CD8-positive, alpha-beta T cell (primary cell): ENCODE measurements at places on chromosomes 1 and 21.
A peak's percentile ranks its signal among the peaks of the same experiment; 100 is the strongest.

DNA sequence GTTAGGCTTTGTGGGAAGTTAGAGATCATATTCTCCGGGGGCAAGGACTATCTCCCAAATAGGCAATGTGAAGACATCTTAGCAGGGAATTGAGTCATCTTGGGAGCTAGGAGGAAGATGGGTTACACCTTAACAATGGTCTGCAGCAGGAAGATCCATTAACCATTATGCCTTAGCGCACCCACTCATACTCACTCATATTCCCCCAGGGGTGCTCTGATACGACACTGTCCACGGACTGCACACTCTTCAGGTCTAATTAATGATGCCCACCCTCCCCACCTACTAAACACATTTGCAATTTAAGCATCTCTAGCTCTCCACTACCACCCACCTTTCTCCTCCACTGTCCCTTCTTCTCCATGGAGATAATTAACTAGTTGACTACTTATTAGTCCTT is 857 bp upstream of the AK5 start:
- DNase-seq = peak; percentile 4

DNA sequence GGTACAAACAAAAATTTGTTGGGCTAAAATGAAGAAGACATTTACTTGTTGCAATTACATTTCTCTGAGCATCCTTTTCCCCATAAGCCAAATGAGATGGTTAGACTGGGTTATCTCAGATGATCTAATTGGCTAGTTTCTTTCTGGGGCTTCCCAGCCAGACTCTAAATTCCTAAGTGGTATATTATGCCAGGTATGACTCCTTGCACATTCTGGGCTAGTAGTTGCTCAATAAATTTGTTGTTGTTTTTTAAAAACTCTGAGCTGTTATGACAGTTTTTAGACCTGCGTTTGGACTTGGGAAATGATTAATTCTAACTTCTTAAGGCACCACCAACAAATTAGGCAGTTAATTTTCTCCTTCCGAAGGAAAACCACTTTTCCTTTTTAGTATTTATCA is 66.1 kb downstream of the UCK2 start:
- no peak for DNase-seq

- DNase-seq = no peak
Measured at GRCh38 chr1:53334312-53334711, 6.4 kb upstream of the LRP8 start.

DNA sequence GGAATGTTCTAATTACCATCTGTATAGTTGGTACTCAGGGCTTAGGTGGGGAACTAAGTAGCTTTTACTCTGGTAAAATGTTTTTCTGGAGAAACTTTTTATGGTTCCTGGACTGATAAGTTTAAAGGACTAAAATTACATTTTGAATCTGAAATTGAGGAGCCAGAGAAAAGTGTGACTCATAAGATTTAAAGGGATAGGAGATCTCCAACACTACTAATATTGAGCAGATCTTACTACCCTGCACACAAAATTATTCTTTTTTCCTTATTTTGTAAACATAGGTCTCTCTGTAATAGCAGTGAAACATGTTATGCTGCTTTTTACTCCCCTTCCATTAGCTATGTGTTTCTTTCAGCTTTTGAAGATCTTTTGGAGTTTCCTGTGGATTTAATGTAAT is 32.5 kb downstream of the MTF2 start:
- no peak for DNase-seq

DNA sequence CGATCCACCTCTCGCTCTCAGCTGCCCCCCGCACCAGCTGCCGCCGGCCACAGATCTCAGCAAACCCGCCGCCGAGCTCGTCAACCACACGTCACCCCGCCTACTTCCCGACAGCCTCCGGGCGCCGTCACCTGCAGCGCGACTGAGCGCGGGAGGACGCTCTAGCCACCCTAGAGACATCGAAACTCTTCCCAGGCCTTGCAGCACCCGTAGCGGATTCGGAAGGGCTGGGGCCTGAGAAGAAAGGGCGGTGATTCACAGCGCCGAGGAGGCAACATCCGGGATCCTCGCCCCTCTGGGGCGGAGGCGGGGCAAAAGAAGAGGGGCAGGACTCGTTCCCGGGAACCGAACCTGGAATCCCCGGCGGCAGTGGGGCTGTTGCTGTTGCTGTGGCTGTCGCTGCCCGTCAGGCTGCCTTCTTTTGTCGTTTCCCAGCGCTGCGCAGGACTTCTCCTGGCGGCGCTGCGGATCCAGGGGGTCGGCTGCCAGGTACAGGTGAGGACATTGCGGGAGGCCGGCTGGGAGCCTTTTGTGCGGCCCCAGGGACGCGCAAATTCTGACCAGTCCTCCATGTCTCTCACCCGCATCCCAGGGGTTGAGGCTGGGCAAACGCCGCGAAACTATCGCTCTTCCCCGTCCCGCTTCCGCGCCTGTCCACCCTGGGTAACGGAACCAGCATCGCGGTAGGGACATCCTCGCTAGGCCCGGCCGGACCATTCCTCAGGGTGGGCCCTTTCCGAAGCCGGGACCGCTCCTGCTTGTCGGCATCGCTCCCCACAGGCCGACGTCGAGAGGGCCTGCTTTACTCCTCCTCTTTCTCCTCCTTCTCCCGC is at the start of the genes RO60 and UCHL5:
RO60 (plus strand) TSS at position 331 of the 833 bp plus-strand sequence. CDS start 9,443 bp downstream, outside the sequence.
UCHL5 (minus strand) TSS at position 79 of the 833 bp plus-strand sequence. CDS start 100 bp downstream, outside the sequence.
- DNase-seq = peak; percentile 93
